ENCODE measurements at places on chromosomes 4 and X.

DNA sequence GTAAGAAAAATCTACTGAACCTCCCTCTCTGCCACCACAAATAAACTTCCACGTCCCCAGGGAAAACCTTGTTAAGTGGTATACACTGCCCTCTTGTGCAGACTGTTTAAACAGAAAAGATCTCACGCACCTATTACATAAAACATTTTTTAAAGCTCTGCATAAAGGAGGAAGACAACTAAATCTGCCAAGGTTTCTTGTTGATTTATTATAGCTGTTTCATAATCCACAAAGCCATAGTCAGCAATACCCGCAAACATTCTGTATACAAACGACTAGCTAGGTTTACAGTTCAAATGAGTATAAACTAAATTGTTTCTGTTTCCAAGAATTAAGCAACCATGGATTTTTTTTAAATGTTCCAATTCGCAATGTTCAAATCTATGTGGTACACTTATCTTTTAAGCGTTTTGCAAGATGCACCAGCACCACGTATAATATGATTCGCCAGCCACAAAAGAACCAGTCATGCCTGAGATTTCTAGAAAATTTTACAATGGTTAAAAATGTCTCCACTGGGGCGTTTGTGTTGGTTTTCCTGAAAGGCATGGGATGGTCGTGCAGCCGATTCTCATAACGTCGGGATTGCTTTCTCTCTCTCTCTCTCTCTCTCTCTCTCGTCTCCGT, 164.6 kb downstream of the PRKX start:
- no peak for DNase-seq

DNA sequence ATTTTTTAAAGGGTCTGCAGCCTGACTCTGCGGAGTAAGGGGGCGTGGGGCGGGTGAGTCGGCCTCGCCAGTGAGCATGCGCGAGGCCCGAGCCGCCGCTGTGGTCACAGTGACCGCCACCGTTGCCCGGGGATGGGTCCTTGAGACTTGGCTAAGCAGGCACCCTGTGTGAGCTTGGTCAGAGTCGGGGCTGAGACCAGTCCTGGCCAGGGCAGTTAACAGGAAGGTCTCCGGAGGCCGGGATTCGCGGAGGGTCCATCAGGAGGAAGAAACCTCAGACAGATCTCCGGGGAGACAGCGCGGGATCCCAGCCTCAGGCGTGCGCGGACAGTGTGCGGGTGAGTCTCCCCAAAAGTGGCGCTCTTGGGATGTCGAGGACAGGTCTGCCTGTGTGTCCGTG, 1384.4 kb upstream of the PCDH10 start:
- no peak for DNase-seq

GRCh38 chr4:129109965-129110824, 14.2 kb downstream of the C4orf33 start:
- DNase-seq = no peak

DNA sequence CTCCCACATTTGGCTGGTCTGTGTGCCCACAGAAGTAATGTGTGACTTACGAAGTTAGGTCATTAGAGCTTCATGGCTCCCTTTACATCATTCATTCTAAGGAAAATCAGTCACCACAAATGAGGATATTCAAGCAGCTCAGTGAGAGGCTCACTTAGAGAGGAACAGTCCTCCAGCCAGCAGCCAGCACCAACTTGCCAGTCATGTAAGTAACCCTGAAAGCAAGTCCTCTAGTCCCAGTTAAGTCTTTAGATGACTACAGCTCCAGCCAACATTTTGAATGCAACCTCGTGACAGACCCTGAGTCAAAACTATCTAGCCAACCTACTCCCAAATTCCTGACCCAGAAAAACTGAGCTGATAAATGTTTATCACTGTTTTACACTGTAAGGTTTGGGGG, 71.3 kb downstream of the LRBA start:
- DNase-seq = no peak

GRCh38 chrX:101210630-101211029, 9.0 kb upstream of the DRP2 start:
- DNase-seq = no peak

GRCh38 chr4:105075045-105075444, 71.6 kb upstream of the TET2 start:
- DNase-seq = no peak

- no peak for DNase-seq
Measured at GRCh38 chrX:49042581-49043219, 457 bp downstream of the TFE3 start.

DNA sequence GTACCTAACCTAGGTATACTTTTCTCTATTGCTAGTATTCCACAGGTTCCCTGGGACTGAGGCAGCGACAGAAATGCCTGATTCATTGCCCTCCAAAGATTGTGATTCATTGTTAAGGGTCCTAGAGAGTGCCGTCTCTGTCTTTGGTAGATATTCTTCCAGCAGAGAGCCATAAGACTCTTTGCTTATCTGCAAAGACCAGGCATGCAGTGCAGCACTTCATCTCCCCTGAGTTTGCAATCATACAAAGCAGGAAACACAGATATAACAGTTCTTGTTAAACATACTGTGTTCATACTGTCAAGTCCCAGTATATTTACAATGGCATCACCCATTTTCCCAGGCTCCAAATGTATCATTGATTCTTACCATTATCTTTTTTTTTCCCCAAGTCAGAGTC, 47.7 kb downstream of the KLF8 start:
- no peak for DNase-seq

DNA sequence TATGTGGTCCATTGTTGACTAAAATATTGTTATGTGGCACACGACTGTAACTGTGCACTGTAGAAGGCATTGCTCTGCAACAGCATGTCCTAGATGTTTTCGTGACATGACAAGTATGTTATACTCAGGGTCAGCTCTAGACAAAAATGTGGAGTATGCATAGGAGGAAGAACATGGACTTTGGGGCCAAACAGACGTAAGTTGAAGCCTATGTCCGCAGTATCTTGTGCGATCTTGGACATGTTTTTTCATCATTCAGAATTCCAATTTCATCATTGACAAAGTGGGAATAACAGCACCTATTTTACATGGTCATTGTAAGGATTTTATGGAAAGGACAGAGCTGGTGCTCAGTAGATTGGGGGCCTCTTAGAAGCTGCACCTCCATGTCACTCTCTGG, 27.7 kb upstream of the PROM1 start:
- DNase-seq = no peak

- DNase-seq = no peak
Measured at GRCh38 chrX:116031331-116031730, 139.2 kb upstream of the AGTR2 start.

DNA sequence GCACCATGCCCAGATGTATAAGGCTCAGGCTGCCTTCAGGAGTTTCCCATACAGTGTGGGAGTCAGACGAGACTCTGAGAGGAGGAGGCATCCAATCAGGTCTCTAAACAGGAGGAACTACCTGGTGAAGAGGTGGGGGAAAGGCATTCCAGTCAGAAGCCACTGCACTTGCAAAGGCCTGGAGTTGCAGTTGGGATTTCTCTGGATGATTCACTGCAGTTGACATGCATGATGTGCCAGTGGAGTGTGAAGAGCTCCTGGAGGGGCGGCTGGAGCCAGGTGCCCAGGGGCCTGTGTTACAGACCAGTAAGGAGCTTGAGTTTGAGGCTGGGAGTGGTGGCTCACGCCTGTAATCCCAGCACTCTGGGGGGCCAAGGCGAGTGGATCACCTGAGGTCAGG, 339.1 kb downstream of the ARHGAP10 start:
- DNase-seq = no peak

DNA sequence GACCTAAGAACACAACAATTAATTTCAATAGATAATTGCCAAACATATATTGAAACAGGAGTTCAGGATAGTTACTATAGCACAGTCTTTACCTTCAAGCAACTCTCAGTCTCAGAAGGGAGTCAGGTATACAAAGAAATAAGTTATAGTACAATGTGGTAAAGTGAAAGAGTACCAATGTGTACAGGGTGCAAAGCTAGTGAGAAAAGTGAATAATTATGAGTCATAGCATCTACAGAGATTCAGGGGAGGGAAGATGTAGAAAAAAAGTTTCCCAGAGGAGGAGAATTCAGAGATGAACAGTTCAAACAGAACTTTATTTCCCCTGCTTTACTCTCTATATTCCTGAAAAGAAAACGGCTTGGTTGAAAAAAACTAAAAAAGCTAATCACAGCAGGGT, 22.7 kb upstream of the DKK2 start:
- DNase-seq = no peak

- no peak for DNase-seq
Measured at GRCh38 chrX:55841962-55842752, 124.6 kb downstream of the RRAGB start.

DNA sequence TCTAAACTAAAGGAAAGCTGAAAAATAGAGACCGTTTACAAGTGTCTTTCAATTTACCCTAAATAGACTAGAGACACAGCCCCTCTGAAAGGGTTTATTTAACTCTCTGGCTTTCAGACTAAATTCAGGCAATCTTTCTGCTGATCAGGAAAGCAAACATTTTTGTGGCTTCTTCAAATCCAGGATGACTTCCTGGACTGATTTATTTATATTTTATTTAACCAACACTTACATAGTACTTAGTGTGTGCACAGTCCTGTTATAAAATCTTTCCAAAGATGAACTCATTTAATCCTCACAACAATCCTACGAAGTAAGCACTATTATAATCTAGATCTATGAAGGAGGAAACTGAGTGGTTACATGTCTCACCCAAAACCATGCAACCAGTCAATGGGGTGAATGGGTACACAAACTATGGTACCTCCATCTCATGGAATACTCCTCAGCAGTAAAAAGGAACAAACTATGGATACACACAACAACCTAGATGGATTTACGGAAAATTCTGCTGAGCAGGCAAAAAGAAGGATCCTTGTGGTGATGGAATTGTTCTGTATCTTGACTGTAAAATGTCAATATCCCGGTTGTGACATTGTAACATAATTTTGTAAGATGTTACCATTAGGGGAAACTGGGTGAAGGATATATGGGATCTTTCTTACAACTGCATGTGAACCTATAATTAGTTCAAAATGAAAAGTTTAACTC, 64.1 kb upstream of the MAMLD1 start:
- no peak for DNase-seq

DNA sequence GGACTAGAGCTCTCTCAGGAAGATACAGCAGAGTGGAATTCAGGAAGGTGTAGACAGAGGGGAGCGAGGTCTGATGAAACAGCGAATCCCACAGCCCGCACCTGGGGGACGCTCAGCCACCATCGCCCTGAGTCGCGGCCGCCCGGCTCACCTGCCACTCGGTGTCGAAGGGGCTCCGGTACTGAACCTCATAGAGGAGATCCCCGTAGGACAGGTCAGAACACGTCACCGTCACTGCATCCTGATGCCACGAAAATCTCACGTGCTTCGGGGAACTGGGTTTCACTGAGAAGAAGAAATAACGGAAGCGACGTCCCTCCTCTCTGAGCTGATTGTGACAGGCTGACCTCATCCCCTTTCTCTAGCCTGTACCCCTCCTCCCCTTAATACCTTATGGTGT, 10.2 kb downstream of the CRLF2 start:
- DNase-seq = no peak

GRCh38 chr4:171390626-171391025, 422.6 kb upstream of the GALNTL6 start:
- DNase-seq = no peak

DNA sequence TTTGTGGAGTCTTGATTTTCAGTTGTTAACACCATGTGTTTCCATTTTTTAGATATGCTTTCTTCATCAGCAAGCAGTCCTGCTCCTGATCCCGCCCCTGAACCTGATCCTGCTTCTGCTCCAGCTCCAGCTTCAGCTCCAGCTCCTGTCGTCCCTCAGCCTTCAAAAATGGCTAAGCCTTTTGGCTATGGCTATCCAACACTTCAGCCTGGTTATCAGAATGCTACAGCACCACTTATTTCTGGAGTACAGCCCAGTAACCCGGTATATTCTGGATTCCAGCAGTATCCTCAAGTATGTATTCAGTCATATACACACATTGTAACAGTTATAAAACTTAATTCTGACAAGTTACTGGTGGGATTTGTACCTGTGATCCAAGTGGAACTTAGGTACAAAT, 60.9 kb downstream of the SEC24B start:
- no peak for DNase-seq

- DNase-seq = no peak
Measured at GRCh38 chrX:119721487-119721886, 28.5 kb upstream of the SEPTIN6 start.

DNA sequence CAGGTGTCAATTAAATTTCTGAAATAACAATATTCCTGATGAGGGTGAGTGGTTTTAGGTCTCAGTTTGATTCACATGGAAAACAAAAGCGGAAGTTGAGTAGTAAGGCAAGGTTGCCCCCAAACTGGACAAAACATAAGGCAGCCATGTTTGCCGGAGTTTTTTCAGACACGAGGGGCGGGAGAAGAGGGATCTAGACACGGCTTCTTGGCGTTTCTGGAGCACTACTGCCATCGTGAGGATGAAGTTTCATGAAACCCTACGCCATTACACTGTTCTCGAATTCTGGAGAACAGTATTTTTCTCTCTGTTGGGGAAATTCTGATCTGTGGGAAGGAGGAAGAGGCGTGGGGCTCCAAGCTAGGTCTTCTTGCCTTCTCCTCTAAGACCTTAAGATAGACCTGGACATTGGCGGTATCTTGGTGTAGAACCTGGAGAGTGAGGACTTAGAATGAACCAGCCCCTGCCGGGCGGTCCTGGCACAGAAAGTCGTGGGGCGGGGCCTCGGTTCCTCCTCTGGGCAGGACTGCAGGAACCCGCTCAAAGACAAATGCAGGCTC, 160.3 kb downstream of the OR13H1 start:
- no peak for DNase-seq

- no peak for DNase-seq
Measured at GRCh38 chr4:122930862-122931261, 8.5 kb upstream of the NUDT6 start.

- no peak for DNase-seq
Measured at GRCh38 chr4:69874507-69874906, 14.6 kb upstream of the SULT1E1 start.

DNA sequence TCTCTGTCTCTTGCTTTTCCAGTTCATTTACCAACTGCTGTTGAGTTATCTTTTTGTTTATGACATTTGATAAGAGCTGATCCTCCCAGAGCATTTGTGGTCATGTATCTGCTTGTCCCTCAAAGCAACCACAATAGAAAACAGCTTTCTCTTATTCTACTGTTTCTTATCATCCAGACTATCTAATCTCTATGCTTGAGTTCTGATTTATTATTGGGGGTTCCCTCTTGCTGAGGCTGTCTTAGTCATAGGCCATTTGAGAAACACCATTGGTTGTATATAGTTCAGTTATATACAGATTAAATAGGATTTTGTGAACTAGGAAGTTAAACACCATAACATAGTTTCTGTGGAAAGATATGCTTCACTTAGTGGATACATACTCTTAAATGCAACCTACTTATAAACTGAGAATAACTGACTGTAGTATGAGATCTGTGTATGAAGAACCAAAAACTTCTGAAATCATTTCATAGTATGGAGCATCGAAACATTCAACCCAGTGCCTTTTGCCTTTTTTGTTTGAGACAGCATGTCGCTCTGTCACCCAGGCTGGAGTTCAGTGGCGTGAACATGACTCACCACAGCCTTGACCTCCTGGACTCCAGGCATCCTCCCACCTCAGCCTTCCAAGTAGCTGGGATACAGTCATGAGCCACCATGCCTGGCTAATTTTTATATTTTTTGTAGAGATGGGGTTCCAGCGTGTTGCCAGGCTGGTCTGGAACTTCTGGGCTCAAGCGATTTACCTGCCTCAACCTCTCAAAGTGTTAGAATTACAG, 75.8 kb downstream of the STIM2 start:
- DNase-seq = no peak

GRCh38 chrX:131816551-131817136, 206.5 kb upstream of the STK26 start:
- no peak for DNase-seq

- DNase-seq = no peak
Measured at GRCh38 chr4:11194431-11194830, 234.3 kb downstream of the HS3ST1 start.

- DNase-seq = no peak
Measured at GRCh38 chrX:107448625-107448997, 841 bp upstream of the FRMPD3 start.

Data from mucosa of descending colon (tissue), 3 donors.